ENCODE measurements at places on chromosomes 2 and 18.

GRCh38 chr2:158750458-158751125 is 44.5 kb upstream of the DAPL1 start:
- DNase-seq = no peak

GRCh38 chr2:227862227-227862740 is 9.1 kb upstream of the DAW1 start:
- peak; percentile 59 for DNase-seq

DNA sequence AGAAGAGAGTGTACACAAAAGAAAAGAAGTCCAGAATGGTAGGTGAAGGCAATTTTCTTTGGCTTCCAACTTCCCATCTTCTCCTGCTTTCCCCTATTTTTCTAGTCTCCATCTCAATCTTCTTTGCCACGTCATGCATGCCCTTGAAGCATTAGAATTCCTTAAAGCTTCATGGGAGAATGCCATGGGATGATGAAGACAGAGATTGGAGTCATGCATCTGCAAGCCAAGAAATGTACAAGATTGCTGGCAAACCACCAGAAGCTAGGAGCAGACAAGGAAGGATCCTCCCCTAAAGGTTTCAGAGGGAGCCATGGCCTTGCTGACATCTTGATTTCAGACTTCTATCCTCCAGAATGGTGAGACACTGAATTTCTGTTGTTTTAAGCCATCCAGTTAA is 305.9 kb downstream of the HRH4 start:
- no peak for DNase-seq

DNA sequence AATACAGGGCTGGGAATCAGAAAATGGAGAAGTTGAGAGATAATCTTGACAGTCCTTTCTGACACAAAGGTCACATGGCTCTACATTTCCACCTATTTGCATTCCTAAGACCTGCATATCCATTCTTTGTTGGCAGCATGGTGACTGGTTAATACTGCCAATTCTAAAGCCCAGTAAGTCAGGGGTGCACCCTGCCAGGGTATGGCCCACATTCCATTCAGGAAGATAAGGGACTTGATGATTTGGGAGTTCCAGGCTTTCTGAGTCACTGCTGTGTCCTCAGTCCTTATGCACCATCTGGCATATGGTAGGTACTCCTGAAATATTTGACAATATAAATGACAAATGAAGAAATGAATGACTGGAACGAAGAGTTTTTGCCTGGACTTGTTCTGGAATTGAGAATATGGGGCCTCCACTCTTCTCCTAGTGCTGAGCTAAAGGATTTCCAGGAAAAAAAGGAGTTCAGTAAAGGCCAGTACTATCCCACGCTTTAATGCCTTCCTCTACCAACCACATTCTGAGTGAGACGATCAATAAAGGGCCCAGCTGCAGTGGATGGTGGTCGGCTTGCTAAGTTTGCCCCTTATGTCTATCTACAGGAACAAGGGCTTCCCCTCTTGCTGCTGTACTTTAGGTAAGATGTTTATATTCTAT is 31.7 kb upstream of the EIF2AK3 start:
- no peak for DNase-seq

DNA sequence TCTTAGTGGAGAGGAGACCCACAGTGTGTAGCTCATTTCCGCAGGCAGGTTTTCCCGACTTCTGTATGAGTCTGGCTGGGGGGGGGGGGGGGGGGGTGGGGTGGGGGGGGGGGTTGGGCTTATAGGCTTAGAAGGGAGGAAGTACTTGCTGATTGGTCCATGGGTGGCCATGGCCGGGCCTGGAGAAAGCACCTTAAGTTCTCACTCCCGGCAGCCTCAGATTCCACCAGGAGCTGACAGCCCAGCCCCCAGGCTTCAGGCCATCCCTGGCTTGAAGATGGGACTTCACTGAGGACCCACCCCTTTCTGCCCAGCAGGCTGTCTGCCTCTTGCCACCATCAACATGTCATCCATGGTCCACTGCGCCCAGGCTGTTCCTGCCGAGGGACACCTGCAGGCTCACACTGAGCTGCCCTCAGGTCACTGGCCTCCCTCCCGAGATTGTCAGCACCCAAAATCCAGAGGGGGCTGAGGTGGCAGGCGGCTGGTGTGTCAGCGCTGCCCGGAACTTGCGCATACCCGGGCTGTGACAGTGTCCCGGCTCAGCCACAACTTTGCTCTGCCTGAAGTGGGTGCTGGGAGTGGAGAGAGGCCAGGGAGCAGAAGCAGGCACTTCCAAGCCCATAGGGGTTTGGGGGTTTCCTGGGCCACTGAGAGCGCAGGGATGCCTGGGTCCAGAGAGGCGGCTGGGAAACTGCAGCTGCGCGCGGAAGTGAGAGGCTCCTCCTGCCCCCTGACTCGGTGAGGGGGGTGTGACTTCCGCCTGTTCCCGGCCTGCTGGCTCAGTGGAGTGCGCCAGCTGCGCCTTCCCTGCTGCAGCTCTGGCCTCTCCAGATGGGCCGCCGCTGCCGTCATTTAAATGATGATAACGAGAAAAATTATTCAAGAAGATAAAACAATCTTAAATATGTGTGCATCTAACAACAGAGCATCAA is 256.1 kb downstream of the RPRM start:
- DNase-seq = no peak

- no peak for DNase-seq
These were observed 21.5 kb downstream of the RND3 start for GRCh38 chr2:150465703-150466569.

GRCh38 chr2:147873859-147874483 is 29.1 kb downstream of the ACVR2A start:
- DNase-seq = no peak

- no peak for DNase-seq
These were observed 128.9 kb upstream of the RIOK3 start for GRCh38 chr18:23324056-23324811.

DNA sequence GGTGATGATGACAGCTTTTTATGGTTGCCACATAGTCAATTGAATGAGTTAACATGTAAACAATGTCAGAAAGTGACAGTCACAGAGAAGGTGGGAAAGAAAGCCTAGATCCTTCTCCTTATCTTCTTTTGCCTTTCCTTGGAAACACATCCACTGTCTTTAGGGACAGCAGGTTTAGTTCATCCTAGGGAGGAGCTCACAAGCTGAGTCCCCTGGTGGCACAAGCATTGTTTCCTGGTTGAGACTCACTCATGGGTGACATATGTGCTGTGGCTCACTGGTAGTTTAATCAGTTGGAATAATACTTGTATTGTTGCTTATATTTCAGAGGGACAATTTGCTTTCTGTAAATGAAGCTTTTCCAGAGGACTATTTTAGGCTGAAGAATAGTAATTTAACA is 598.5 kb downstream of the CNTNAP5 start:
- DNase-seq = no peak

DNA sequence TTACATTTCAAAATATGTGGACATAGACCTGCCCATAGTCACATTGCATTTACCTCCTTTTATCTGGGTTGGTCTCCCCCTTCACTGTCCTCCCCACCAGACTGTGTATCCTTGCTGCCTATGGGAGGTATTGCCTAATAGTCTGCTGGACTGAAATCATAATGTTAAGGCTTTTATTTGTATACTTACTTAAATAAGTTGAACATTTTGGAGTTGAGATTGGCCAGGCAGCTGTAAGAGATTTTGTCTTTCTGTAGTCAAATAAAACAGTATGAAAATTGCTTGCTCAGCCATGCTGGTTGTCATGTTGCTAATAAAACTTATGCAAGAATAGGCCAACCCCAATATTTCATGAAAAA is 280.9 kb downstream of the PTPRM start:
- DNase-seq = no peak

GRCh38 chr2:58120626-58121229 is 74.1 kb downstream of the VRK2 start:
- DNase-seq = no peak

DNA sequence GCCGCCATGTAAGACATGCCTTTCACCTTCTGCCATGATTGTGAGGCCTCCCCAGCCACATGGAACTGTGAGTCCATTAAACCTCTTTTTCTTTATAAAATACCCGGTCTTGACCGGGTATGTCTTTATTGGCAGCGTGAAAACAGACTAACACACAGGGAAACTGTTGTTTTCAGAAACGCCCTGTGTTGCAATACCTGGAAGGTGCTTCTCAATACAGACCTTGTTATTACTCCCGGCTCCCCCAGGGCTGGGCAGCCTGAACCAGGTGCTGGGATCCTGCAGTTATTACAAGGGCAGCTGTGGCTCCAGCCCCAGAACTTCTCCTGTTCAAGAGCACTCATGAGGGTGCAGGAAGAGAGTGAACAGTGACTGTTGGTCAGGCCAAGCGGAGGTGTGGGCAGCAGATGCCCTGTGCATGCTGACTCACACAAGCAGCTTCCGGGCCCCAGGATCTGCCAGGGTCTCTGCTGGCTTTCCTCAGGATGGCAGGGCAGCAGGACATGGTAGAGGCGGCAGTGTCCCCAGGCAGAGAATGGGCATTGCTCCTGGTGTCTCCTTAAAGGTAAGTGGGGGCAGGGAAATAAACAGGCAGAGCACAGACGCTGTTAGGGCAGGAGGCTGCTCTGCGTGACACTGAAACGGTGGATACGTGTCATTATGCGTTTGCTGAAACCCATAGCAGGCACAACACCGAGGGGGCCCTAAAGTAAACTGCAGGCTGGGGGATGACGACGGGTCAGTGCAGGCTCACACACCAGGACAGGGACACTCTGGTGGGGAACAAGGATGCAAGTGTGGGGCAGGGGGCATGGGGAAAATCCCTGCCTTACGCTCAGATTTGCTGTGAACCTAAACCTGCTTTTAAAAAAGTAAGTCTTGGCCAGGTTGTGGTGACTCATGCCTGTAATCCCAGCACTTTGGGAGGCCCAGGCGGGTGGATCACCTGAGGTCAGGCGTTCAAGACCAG is 89.1 kb downstream of the NDUFA10 start:
- DNase-seq = no peak

GRCh38 chr2:19835781-19836281 is 66.0 kb downstream of the TTC32 start:
- DNase-seq = no peak

DNA sequence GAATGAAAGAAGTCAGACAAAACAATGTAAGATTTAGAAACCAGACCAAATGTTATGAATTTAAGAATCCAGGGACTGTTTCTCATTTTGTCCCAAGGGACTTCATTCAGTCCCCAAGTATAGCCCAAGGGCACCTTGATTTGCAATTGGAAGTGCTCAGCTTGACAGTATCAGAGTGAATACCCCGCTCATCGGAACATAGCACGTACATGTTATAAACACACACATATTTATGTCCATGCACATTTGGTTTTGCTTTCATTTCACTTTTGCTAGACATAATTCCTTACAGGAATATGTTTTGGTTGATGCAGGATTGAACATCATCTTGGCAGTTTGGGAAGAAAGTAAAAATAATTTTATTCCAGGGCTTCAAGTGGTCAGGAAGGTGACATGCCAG is 100.2 kb downstream of the PID1 start:
- DNase-seq = no peak

- peak; percentile 28 for DNase-seq
These were observed 6.4 kb downstream of the SALL3 start for GRCh38 chr18:78986018-78986481.

DNA sequence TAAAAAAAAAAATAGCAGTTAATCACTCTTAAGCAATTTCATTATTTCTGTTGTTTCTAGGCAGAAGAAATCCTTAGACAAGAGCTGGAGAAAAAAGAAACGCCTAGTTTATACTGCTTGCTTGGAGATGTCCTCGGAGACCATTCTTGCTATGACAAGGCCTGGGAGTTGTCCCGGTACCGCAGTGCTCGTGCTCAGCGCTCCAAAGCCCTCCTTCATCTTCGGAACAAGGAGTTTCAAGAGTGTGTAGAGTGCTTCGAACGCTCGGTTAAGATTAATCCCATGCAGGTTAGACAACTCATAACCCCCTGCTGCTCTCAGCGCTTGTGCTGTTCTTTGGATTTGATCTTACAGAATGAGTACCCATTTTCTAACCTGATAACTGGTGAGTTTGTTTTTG is 130.4 kb downstream of the TTC27 start:
- DNase-seq = no peak

DNA sequence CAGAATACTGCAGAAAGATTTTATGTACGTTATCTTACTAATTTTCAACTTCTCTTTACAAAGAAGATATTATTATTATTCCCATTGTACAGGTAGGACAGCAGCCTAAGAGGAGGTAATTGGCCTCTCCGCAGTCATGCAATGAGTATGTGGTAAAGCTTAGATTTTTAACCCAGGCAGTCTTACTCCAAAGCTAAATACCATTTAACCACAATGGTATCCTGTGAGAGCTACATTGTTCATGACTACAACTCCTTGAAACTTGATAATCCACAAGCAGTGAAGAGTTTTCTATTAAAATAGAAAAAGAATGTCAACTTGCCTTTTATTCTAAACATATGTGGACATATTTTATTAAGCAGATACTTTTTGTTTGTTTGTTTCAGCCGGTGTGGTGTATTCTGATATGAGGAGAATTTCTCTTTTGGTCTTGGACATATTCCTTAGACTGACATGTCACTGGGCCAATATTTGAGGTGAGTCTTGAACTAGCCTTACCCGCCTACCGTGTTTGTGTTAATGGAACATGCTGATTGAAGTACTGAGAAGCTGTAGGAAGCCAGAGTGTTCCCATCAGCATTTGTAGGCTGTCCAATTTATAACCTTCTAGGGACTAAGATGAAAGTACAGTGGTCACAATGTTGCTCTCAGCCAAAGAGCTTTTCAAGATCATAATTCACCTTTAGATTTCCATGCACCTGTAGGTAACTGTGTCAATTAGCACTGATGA is 293.9 kb upstream of the DCC start:
- DNase-seq = no peak

GRCh38 chr2:23350041-23350791 is 34.8 kb upstream of the KLHL29 start:
- no peak for DNase-seq

GRCh38 chr18:23922939-23923338 is 91.6 kb upstream of the TTC39C start:
- DNase-seq = no peak

DNA sequence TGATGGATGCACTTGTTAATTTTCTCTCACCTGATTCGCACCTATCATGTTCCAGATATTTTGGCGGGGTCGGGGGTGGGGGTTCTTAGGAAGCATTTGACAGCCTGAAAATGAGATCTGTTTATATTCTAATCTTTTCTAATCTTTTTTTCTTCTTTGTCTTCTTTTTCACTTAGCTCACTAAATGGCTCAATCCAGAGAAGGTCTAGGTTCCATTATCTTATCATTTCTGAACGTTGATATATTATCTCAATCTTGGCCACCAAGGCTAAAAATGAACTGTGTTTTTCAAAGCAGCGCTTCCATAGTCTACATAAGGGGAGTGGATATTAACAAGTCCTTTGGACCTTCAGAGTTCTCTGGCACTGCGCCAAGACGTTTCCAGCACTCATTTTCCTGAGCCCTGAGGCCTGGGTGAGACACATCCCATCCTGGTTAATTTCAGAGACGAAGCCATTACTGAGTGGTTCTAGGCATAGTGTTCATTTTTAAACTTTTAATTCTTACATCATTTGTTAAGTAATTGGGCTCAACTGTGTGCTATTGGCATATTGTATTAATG is 229.0 kb downstream of the SOX11 start:
- no peak for DNase-seq

All from COLO829 (cell line).